ENCODE measurements at places on chromosomes 12 and 14.

DNA sequence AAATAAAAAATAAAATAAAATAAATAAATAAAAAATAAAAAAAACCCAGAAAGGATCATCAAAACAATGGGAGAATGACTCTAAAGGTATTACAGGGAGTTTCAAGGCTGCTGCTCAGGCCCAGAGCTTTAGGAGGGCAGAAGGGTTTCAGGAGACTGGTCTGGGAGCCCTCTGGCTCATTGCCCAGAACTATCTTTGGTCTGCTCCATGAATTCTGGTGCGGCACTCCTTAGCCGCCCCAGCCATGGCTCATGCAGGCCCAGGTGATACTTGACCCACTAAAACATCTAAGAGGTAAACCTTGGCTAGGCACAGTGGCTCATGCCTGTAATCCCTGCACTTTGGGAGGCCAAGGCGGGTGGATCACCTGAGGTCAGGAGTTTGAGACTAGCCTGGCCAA, 14.7 kb upstream of the TMED10 start:
- DNase-seq = no peak

DNA sequence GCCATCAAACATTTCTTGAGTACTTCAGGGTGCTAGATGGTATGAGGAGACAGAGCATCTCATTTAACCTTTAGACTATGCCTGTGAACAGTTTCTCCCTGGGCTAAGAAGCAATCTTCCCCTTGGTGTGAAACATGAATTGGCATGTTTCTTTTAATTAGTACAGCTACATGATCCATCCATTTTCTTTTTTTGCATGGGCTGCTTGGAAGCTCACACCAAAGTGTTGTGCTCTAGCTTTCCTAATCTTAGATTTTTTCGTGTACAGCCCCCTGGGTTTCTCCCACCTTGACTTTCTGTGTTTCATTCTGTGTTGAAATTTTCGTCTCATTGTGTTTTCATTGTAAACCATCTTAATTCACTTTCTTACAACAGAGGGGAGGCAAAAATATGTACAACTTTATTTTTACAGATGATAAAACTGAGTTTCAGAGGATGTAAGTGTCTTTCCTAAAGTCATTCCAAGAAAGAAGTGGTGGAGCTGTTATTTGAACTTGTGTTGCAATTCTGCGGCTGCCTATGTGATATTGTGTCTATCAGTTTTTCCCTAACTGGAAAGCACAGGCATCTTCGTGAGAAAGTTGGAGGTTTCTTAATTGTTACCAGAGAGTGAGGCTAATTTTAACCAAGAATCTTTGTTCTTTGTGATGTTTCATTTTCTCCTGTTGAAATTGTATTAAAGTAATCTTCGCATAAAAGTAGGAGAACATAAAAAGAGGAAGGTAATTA, 64.5 kb downstream of the DAAM1 start:
- no peak for DNase-seq

- DNase-seq = no peak
Measured at GRCh38 chr14:30996892-30997659, 28.4 kb upstream of the AP4S1 start.

DNA sequence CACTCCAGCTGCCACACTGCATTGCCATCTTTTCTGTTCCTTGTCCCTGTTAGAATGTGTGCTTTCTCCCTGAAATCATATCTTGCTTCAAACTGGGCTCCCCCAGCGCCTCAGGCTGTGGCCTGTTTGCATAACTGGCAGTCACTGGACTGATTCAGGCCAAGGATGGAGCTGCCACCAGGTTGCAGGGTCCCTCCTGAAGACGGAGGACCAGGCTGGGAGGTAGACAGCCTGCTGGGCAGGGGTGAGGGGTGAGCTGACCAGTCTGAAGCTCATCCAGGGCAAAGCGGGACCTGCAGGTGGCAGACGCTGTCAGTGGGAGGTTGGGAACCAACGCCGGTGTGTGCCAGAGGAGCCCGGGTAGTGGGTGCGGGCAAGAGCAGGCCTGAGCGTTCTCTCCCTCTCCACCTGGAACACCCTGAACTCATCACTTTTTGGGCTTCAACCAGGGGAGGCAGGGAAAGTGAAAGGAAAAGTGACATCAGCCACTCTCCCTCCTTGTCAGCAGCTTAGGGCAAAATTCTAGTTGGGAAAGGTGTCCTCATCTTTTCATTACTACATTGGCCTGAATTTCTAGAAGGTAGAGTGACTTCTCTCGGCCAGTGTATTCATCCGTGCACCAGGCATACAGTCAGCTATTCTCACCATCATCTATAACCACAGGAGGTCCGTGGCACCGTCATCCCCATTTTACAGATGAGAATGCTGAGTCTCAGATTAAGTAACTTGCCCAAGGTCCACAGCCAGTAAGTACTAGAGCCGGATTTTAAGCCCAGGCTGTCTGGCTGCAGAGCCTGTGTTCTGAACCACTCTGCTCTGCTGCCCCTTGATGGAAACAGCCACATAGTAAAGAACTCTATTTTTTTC, 219.1 kb downstream of the SLC41A2 start:
- DNase-seq = no peak

DNA sequence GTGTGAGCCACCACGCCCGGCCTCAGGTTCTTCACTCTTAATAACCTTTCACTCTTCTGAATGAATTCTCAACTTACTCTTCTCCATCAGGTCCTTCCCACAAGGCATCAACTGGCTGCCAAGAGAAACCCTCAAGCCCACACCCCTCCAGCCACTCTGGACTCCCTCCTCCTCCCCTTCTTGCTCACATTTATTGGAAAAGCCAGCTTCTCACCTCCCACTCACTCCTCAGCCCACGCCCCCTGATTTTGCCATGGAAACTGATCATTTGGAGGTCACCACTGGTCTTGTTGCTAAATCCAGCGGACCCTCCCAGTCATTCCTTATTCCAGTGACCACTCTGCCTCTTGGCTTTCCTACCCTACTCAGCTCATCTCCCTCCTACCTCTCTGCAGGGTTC, 17.4 kb upstream of the ACVR1B start:
- DNase-seq = no peak

DNA sequence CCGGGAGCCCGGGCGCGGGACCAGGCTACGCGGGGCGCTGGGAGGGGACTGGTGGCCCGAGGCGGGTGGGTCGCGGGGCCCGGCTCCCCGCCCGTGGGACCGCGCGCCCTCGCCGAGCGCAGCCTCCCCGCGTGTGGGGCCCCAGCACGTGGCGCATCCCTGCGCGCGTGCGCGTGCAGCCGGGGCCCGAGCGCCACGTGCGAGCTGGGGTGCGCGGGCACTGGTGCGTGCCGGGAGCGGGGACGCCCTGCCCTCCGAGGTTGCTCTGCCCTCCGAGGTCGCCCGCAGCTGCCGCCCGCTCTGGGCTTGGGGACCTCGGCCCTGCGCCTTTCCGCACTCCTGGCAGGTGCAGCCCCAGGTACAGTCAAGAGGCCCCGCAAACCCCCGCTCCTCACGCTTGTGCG, 365 bp upstream of the CCDC88C start:
- DNase-seq = peak; percentile 84

- DNase-seq = peak; percentile 92
Measured at GRCh38 chr12:113152835-113153814, 3.6 kb downstream of the CFAP73 start.

DNA sequence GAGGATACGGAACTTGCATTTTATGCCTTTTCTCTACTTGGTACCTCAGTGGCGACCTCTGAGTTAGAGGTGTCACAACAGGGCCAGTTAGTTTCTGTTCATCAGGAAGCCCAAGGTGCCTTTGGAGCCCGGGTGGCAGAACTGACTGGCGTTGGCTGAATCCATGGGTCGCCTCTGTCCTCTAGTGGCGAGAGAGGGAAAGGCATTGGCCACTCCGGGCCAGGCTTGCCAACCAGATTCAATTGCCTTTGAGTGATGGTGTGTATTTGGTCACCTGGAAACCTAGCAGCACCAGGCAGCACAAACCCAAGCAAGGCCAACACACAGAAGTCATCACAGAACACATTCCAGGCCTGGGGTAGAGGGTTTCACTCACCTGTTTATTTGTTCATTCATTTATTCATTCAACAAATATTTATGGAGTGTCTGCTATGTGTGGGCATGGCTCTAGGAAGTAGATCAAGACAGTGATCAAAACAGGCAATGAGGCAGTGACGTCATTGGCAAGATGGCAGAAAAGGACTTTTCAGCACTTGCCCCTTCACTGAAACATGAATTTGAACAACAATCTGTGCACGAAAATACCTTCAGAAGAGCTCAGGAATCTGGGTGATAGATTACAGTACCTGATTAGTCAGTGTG, 40.5 kb upstream of the KCNA5 start:
- DNase-seq = peak; percentile 81

GRCh38 chr12:39989501-39989900, 116.4 kb downstream of the SLC2A13 start:
- no peak for DNase-seq

- no peak for DNase-seq
Measured at GRCh38 chr14:36478782-36479181, 41.2 kb downstream of the NKX2-1 start.

DNA sequence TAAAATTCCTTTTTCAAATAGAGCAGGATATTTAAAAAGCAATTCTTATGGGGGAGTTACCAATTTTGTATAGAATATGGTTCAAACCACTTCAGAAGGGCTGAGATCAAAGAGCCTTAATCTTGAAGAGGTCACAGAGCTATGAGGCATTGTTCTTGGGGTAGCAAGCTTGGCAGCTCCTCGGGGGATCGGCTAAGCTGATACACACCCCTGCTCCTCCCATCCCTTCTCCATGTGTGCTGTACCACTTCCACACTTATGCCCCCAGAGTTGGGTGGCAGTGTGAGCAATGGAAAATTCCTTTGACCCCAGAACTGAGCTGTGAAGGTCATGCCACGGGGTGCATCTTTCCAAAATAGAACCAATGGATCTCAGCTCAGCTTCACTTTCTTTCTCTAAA, 15.0 kb upstream of the TMEM30B start:
- DNase-seq = no peak

- DNase-seq = no peak
Measured at GRCh38 chr14:74296037-74296467, 6.7 kb downstream of the ABCD4 start.

- DNase-seq = no peak
Measured at GRCh38 chr14:44438221-44438620, 68.9 kb downstream of the FSCB start.

- no peak for DNase-seq
Measured at GRCh38 chr12:26493656-26494055, 298.3 kb downstream of the SSPN start.

DNA sequence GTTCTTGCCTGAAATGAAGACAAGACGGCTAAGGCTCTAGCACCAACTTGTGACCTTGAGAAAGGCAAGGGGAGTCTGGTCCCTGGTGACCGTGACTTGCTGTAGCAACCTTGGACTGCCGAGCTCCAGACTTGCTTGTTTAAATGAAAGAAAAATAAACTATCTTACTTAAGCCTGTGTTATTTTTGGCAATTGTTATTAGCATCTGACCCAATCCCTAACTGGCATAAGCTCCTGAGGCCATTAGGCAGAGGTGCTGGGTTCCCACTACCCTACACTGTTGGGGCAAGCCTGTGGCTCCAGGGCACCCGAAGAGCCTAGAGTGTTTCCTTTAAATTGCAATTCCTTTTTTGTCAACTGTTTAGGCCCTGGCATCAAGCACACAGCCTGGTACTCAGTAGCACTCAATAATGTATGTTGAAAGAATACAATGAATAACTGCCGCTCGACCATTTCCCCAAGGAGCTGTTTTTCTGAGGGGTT, 106.9 kb upstream of the HIF1A start:
- no peak for DNase-seq

- DNase-seq = no peak
Measured at GRCh38 chr14:69285661-69286255, 25.8 kb downstream of the GALNT16 start.

- no peak for DNase-seq
Measured at GRCh38 chr12:87119713-87120112, 863.5 kb upstream of the MGAT4C start.

GRCh38 chr12:38159092-38159551, 157.5 kb upstream of the ALG10B start:
- no peak for DNase-seq

- no peak for DNase-seq
Measured at GRCh38 chr12:57343703-57344378, 87.0 kb downstream of the R3HDM2 start.

- no peak for DNase-seq
Measured at GRCh38 chr12:25072906-25073650, 121.9 kb downstream of the DNAI7 start.

- DNase-seq = no peak
Measured at GRCh38 chr12:128991716-128992115, 138.4 kb downstream of the GLT1D1 start.

All from NCI-H1417 (cell line).